ENCODE measurements at places on chromosomes 16 and 17.

- no peak for DNase-seq
Observed at GRCh38 chr16:29024278-29024677, 39.4 kb downstream of the LAT start.

DNA sequence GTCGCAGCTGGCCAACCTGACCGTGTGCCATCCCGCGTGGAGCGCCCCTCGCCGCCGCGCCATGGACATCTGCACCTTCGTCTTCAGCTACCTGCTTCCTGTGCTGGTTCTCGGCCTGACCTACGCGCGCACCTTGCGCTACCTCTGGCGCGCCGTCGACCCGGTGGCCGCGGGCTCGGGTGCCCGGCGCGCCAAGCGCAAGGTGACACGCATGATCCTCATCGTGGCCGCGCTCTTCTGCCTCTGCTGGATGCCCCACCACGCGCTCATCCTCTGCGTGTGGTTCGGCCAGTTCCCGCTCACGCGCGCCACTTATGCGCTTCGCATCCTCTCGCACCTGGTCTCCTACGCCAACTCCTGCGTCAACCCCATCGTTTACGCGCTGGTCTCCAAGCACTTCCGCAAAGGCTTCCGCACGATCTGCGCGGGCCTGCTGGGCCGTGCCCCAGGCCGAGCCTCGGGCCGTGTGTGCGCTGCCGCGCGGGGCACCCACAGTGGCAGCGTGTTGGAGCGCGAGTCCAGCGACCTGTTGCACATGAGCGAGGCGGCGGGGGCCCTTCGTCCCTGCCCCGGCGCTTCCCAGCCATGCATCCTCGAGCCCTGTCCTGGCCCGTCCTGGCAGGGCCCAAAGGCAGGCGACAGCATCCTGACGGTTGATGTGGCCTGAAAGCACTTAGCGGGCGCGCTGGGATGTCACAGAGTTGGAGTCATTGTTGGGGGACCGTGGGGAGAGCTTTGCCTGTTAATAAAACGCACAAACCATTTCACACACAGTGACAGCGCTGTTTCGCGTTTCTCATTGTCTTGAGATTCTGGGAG lies 2.0 kb upstream of the ZACN start:
- DNase-seq = no peak

DNA sequence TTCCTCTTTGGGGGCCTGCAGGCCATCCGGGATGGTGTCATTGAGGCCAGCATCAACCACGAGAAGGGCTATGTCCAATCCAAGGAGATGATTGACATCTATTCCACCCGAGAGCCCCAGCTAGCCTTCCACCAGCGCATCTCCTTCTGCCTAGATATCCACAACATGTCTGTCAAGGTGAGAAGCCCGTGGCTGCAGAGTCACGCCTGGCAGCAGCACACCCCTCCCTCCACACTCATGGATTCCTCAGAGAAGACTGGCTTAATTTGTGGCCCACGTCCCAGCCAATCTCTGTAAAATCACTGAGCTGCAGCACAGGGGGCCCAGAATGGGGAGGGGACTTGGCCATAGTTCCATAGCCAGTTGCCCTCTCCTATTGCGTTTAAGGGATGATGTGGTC lies 15.6 kb downstream of the PSMD3 start:
- DNase-seq = no peak

GRCh38 chr17:28039251-28039650 lies 3.2 kb upstream of the NLK start:
- DNase-seq = no peak

- peak; percentile 56 for DNase-seq
Observed at GRCh38 chr16:11308493-11309283, 27.6 kb upstream of the PRM1 start.

DNA sequence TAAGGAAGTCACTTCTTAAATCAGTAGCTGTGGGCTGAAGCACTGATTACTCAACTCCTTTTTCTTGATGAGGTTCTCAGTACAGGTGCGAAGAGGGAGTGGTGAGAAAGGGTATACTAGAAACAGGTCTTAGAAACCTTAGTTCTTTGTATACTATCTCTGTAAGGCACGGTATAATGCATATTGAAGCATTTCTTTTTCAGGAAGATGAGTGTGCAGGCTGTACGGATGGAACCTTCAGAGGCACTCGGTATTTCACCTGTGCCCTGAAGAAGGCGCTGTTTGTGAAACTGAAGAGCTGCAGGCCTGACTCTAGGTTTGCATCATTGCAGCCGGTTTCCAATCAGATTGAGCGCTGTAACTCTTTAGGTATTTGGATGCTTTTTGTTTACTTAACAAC lies 39.2 kb downstream of the CYLD start:
- DNase-seq = no peak
